Osteocyte (in vitro differentiated cells): ENCODE measurements at places on chromosomes 2 and 18. TPM values are rescaled to one million over a fixed set of nuclear protein-coding genes. Genes with fewer than 3 reads are reported as not detected.

The COL3A1 gene
- 7,546 and 8,171 TPM in 2 replicates for total RNA-seq

The SP9 gene
- total RNA-seq: not detected in 2 replicates

The DYNAP gene
- not detected in 2 replicates for total RNA-seq

The KIF5C gene
- 10.2 and 10.7 TPM in 2 replicates for total RNA-seq

The STAT4 gene
- 0.47 and 1.3 TPM in 2 replicates for total RNA-seq

The ITGA6 gene
- 4.2 and 5.1 TPM in 2 replicates for total RNA-seq

The OXER1 gene
- not detected in 2 replicates for total RNA-seq

The PTPRN gene
- total RNA-seq: 0.24 TPM in 1 of 2 replicates, not detected in the other

The CENPA gene
- total RNA-seq: 4.6 and 5.1 TPM in 2 replicates

The ALK gene
- total RNA-seq: not detected in 2 replicates

The CXCR1 gene
- not detected in 2 replicates for total RNA-seq

The FOXI3 gene
- not detected in 2 replicates for total RNA-seq

The FSIP2 gene
- 3.4 and 3.5 TPM in 2 replicates for total RNA-seq

The LHCGR gene
- not detected in 2 replicates for total RNA-seq

The RNU2-63P gene
- 4.7 TPM in 1 of 2 replicates, not detected in the other for total RNA-seq

The EGR4 gene
- total RNA-seq: not detected in 2 replicates

The AMMECR1L gene
- total RNA-seq: 24.5 and 25.8 TPM in 2 replicates

The SLC5A7 gene
- total RNA-seq: not detected in 2 replicates

The SERPINB3 gene
- total RNA-seq: not detected in 2 replicates

The TFCP2L1 gene
- total RNA-seq: not detected in 2 replicates

The ELOA2 gene
- total RNA-seq: not detected in 2 replicates

The FAM124B gene
- not detected in 2 replicates for total RNA-seq

The MC5R gene
- total RNA-seq: not detected in 2 replicates

The PLGLB2 gene
- 5.9 and 7.0 TPM in 2 replicates for total RNA-seq

The KLF7 gene
- total RNA-seq: 36.7 and 39.8 TPM in 2 replicates

The SEPTIN10 gene
- 109 and 113 TPM in 2 replicates for total RNA-seq

The CRYGD gene
- not detected in 2 replicates for total RNA-seq

The SLC14A1 gene
- total RNA-seq: 0.24 TPM in 1 of 2 replicates, not detected in the other

The RSAD2 gene
- total RNA-seq: not detected in 2 replicates

The SETBP1 gene
- 69.3 and 80.0 TPM in 2 replicates for total RNA-seq
